Fibroblast of the aortic adventitia (primary cell): ENCODE measurements at places on chromosomes 3 and 15. TPM values are rescaled to one million over a fixed set of nuclear protein-coding genes. Genes with fewer than 3 reads are reported as not detected.

The ADAMTS17 gene
- 0.81 TPM in 1 of 2 replicates, not detected in the other for total RNA-seq

The P4HTM gene
- total RNA-seq, result 22.2 and 49.1 TPM in 2 replicates

The FBXO40 gene
- under 0.01 TPM in 1 of 2 replicates, not detected in the other for total RNA-seq

The MYLK gene
- total RNA-seq, result 73.8 and 74.7 TPM in 2 replicates

The SLC28A2 gene
- not detected in 2 replicates for total RNA-seq

The HTR3E gene
- not detected in 2 replicates for total RNA-seq

The FMN1 gene
- total RNA-seq, result 1.1 and 9.2 TPM in 2 replicates

The SLC6A20 gene
- not detected in 2 replicates for total RNA-seq

The DAZL gene
- not detected in 2 replicates for total RNA-seq

The CHRNB4 gene
- not detected in 2 replicates for total RNA-seq

The UNC13C gene
- 0.81 TPM in 1 of 2 replicates, not detected in the other for total RNA-seq

The ZNF502 gene
- 4.7 and 6.0 TPM in 2 replicates for total RNA-seq

The ZSCAN29 gene
- 17.1 and 65.6 TPM in 2 replicates for total RNA-seq

The SAMD7 gene
- not detected in 2 replicates for total RNA-seq

The WDR93 gene
- 0.09 and 0.49 TPM in 2 replicates for total RNA-seq
